ENCODE measurements at places on chromosomes 1 and 21.

DNA sequence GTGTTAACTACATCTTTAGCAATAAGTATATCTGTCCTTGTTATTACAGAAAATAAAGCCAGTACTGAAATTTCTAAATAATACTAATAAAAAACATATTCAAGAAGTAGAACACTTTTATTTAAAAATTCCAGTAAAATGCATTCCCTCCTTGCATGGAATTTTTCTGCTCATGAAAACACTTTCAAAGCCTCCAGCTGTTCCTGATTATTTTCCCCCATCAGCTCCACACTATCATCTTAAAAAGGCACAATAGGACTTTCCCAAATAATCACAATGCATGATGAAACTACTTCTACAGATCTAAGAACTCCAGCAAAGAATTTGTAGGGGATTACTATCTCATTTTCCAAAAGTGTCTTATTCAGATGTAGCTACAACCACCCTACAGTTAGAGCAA, 162.6 kb upstream of the USP25 start:
- no peak for DNase-seq

DNA sequence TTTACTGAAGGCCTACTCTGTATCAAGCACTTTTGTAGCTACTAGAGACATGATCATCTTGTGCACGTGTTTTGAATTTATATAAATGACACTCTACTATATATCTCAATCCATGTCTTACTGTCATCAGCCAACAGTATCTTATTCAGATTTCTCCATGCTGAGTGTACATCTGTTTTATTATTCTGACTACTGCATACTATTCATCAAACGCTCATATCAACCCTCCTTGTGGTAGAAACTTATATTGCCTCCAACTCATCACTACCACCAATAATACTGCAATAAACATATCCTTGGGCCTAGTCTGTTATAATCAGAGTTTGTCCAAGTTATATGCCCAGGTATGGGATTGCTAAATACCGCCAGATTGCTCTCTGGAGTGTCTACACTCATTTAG, 81.6 kb upstream of the IRF2BP2 start:
- DNase-seq = no peak

- DNase-seq = no peak
Observed at GRCh38 chr1:36693161-36693525, 210.4 kb upstream of the CSF3R start.

DNA sequence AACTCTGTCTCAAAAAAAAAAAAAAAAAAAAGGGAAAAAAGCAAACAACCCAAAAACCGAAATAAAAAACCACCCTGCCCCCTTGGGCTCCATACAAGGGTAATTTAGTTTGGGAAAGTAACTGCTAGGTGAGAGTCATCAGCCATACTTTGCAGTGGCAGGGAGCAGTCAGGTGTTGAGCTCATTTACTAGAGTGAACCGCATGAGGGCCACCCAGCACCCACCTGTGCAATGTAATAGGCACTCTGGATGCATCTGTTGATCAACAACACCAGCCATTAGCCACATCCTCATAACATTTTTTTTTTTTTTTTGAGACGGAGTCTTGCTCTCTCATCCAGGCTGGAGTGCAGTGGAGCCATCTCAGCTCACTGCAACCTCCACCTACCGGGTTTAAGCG, 9.1 kb downstream of the INAVA start:
- no peak for DNase-seq

GRCh38 chr1:85406081-85406480, 58.9 kb downstream of the DDAH1 start:
- DNase-seq = no peak

GRCh38 chr1:55860798-55861519, 645.8 kb upstream of the USP24 start:
- no peak for DNase-seq

GRCh38 chr1:38919130-38919529, 22.5 kb downstream of the RHBDL2 start:
- DNase-seq = no peak

- DNase-seq = no peak
Observed at GRCh38 chr1:244095529-244095911, 44.4 kb downstream of the ZBTB18 start.

DNA sequence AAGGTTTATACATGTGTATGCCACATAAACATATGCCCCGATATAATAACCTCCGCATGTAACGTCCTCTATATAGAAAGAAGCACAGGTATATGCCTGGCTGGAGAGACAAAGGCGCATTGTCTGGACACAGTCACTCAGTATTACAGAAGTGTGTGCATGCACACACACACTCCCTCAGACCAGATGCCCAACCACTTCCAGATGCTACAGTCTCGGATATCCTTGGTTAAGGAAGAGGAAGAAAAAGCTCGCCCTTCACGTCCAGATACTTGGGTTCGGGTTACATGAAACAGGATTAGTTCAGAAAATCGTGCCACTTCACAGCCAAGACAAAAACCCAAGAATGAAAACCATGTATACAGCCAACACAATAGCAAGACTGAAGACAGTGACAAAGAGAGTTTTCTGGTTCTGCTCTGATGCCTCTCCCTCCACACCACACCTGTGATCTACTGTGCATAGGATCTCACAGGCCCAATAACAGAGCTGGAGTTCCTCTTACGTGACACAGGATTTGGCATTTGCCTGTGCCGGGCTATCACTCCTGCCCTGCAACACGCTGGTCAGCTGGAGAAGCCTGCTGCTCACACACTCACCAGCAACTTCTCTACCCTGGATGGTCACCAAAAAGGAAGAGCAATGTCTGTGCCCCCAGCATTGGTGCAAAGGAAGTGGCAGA, 75.0 kb downstream of the SSBP3 start:
- DNase-seq = no peak

DNA sequence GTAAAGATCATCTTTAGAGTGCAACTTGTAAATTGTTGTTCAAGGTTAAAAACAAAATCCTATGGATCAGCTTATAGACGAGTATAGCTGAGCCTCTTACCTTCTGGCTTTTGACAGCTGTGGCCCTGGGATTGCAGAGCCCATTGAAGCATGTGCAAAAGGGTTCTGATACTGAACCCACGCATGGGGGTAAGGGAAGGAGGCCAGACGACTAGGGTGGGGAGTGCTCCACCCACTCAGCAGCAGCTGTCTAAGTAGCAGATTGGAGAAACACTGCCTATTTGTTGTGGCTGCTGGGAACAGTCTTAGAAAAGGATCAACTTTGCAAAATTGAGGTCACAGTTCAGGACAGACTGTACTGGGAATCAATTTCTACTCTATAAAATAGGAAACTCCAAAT, 16.1 kb downstream of the CD101 start:
- no peak for DNase-seq

- no peak for DNase-seq
Observed at GRCh38 chr1:914131-914890, 9.4 kb upstream of the SAMD11 start.
